ENCODE measurements at places on chromosomes 4 and X. TPM values are rescaled to one million over a fixed set of nuclear protein-coding genes. Genes with fewer than 3 reads are reported as not detected.

The CXCL11 gene
- not detected for total RNA-seq

The FMR1NB gene
- total RNA-seq: not detected

The TAF9B gene
- total RNA-seq: 43.6 TPM

DNA sequence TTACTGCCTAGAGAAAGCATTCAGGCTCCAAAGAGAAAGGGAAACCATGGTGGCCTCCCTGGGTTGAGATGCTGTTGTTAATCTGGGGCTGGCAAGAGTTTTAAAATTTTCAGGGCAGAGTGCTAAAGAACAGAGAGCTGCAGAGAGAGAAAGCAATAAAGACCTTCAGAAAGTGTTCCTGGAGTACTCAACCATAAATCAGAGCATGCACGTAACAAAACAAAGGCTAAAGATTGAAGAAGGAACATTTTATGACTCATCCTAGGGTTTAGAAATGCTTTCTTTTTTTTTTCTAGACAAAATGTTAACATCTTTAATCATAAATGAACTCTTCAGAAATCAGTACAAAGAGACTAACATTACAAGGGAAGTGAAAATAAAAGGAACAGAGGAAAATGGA is 562.3 kb upstream of the NDST4 start:
- no peak for DNase-seq

- no peak for DNase-seq
Observed at GRCh38 chrX:27680726-27681125, 90.6 kb downstream of the DCAF8L2 start.

- DNase-seq: no peak
Observed at GRCh38 chr4:111512081-111512783, 633.0 kb upstream of the FAM241A start.

DNA sequence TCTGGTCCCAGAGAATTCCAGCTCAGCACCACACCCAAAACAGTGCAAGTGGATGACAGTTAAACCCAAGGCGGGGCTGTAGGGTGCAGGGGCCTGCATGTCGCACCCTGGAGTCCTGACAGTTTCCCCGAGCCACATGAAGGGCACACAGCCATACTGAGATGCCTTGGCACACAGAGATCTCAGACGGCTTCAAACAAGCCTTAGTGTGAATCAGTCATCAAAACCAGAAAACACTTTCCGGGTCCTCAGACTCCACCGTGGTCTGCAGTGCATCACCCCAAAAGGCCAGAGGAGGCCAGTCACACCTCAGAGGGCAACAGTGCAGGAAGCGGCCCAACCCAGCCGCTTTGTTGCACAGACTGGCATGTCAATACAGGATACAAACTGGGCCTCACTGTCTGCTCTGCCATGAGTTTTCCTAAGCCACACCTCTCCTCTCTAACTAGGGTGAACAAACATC is 64.6 kb upstream of the ENPP6 start:
- DNase-seq: no peak

DNA sequence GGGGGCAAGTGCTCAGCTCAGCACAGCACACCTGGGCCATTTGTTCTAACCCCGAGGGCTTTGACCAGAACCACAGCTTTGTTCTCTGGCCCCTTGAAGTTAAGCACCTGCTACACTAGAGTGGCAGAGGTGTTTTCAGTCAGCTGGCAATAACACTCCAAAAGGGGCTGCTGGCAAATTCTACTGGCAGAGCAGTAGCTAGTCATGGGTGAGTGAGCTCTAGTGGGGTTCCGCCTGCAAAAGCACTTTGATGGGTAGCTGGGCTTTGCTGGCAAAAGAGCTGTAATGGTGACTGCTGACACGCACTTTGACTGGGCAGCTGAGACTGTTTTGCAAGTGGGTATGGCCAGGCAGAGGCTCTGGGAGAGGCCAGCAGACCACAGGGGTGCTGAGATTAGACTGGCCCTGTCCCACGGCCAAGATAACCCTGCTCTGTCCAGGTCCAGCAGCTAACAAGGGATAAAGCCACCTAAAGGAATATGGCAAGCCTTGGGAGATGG is 65.2 kb upstream of the TENT5D start:
- DNase-seq: no peak

The DIPK2B gene
- 9.3 TPM for total RNA-seq

- no peak for DNase-seq
Observed at GRCh38 chr4:101993842-101994775, 203.6 kb downstream of the BANK1 start.

DNA sequence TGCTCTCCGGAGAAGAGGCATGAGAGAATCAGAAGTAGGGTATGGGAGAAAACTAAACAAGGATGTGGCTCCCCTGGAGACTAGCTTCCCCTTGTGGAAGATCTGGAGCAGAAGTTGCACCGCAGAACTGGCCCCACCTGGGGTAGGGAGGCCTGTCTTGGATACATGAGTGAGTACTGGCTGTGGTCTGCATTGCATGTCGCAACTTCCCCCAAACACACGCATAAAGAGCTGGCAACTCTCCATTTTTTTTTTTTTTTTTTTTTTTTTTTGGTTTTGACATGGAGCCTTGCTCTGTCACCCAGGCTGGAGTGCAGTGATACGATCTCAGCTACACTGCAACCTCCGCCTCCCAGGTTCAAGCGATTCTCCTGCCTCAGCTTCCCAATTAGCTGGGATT is 119.9 kb downstream of the EGF start:
- no peak for DNase-seq
